SHP77 treated with DMSO at 0.1 percent for 48 hours (cell line): ENCODE measurements at places on chromosomes 7 and 10.

DNA sequence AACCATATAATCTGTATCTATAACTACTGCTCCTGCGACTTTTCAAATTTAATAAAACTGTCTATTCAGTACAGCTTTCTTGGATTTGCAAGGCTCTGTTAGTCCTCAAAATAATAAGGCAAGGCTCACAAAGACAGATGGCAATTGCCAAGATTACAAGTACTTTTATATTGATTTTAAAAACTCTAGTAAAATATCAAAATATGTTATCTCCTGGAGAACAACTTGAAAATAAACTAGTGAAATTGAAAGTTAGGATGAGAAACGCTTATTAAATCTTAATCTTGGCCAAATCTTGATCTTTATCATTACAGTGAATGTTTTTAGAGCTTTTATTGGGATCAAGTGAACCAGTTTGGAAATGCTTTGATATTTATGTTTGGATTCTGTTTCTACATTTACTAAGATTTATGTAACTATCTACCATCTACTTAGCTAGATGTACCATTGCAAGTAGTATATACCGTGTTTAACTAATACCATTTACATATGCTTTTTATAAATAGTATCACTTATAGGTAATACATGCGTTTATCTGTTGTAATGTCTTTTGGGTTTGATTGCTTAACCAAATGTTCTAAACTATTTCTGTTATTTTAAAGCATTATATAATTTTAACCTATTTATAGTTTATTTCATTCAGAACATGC lies 70.0 kb downstream of the CABCOCO1 start:
- no peak for DNase-seq

DNA sequence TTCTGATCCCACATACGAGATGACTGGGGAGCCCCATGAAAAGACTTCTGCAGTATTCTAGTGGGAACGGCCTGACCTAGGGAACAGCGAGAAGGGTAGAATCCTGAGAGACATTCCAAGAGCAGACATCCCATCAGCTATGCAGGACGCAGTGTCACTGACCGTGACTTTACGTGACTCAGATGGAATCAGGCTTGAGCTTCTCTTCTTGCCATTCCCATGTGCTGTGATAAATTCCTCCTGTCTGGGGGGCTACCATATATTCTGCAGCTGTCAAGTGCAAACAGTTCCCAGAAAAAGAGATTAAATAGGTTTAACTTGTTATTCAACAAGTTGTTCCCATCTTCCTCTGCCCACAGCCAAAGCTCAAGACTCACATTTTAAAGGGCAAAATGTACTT lies 73.1 kb upstream of the PDE1C start:
- DNase-seq: no peak

- DNase-seq: no peak
Observed at GRCh38 chr10:49119746-49120145, 4.4 kb upstream of the VSTM4 start.

DNA sequence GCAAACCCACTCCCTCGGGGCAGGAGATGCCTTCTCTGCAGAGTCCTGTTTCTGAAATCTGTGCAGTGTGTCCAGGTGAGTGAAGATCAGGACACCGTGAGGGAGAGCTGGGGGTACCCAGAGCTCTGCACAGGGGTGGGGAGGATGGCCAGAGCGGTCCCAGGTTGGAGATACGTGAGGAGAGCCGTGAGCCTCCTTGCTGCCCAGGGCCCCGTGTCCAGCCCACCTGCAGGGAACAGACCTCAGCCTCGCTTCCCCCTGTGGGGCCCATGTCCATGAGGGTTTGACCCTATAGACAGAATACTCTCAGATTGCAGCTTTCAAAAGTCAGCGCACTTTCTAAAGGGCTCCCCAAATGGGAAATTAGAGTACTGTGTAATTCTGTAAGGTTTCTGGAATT lies 66.5 kb upstream of the EN2 start:
- no peak for DNase-seq

- no peak for DNase-seq
Observed at GRCh38 chr7:88201305-88201704, 18.5 kb downstream of the SRI start.

- DNase-seq: no peak
Observed at GRCh38 chr7:114630201-114630990, 215.8 kb downstream of the FOXP2 start.

GRCh38 chr10:14062528-14063260 lies 268.0 kb downstream of the FRMD4A start:
- DNase-seq: no peak

GRCh38 chr10:16960551-16960950 lies 143.3 kb upstream of the RSU1 start:
- no peak for DNase-seq

DNA sequence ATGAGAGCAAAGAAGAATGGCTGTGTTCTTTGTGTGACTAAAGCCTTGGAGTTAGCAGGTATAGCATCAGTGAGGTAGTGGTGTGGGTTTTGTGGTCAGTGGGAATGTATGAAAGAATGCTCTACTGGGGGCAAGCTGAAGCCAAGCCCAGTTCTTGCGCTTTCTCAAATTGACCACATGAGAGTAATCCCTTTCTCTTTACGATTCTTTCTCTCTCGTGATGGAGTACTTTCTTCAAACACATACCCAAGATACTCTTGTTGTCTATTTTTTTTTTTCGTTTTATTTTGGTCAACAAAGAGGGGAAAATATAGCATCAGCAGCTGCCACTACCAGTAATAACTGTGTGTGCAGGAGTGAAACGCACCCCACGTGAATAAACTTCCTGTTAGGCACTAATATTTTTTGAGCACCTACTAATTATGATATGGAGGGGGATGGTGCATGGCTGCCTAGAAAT lies 8.4 kb upstream of the PANK1 start:
- DNase-seq: no peak

- DNase-seq: peak; percentile 18
Observed at GRCh38 chr10:99612167-99612831, 7.9 kb downstream of the SLC25A28 start.

- no peak for DNase-seq
Observed at GRCh38 chr10:125091891-125092290, 68.5 kb downstream of the CTBP2 start.

DNA sequence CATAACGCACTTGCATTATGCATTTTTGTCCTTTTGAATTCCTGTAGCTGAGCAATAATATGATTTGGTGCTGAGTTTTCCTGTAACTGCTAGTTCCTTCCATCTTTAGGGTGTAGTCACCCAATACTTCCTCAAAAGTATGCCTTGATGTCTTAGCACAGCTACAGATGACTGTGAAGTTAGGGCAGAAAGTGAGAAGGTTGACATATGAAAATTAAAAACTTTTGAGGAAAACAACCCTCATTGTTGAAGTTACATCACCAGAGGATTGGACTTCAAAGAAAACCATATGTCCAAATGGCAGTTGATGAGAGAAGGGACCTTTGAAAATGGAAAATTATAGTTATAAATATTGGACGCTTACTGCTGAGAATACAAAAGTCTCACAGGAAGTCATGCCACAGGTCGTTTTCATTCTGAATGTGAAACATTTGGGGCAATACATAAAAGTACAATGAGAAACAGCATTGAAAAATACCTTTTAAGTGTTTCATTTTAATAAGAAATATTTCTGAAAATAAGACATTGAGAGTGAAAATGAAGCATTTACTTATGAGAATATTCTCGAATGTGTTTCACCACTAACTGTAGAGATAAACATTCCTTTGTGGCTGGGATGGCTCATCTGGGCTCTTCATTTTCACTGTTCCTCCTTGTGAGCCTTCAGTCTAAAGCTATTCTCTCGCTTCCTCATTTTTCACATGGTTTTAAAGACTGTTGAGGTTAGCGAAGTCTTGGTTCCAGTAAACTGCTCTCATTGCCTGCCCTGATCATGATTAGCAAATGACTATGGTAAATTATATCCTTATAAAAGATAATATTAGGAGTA lies 61.4 kb upstream of the NME8 start:
- DNase-seq: no peak

GRCh38 chr7:99097730-99098129 lies 46.2 kb downstream of the SMURF1 start:
- no peak for DNase-seq

DNA sequence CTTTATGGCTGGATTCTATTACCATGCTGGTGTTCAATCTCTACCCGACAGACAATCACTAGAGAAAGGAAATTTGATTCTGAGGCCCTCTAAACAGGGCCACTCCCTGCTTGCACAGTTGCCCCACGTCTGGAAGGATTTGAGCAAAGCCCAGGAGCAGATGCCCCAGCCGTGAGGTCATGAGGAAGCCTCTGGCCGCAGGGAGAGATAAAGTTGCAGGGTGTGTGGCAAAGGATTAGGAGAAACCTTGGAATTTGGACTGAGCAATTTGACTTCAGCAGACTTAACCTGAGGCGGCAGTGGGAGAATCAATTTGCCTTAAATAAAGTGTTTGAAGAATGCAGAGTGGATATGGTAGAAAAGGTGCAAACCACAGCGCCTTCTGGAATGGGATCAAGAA lies 40.2 kb upstream of the KLF6 start:
- no peak for DNase-seq

- DNase-seq: no peak
Observed at GRCh38 chr7:139623518-139623917, 100.0 kb downstream of the CLEC2L start.

GRCh38 chr7:64874562-64875250 lies 28.4 kb upstream of the ZNF273 start:
- DNase-seq: no peak

GRCh38 chr10:93807371-93807770 lies 49.6 kb downstream of the LGI1 start:
- DNase-seq: no peak

DNA sequence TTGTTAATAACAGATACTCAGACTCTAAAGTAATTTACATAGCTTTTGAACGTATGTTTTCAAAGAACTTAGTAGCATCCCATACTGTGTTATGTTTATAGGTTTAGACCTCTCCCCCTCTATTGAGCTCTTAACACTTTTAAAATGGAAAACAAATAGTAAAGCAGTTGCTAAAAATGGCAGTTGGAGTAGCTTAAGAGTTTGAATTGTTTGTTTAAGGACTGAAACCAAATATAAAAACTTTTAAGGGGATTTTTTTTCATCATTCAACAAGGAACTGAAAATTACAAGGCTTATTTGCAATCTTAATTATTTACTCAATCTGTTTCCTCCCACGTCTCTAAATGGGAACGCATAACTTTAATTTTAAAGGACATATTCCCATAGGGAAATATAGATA lies 1.6 kb upstream of the SPAG6 start:
- no peak for DNase-seq

- no peak for DNase-seq
Observed at GRCh38 chr10:58704671-58705141, 192.0 kb downstream of the BICC1 start.

DNA sequence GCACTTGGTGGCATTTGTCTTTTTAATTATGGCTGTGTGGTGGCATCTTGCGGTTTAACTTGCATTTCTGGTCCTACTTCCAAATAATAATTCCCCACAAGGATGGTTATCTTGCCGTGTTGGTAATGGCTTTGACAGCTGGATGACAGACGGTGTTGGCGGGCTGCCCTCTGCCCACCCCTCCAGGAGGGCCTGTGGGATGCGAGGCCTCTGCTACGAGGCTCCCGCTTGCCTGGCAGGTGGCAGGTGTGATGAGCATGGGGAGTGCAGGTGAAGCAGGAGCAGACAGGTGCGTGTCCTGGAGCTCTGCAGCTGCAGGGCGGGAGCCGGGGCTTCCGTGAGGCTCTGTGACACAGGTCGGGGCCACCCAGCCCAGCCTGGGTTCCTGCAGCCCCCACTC lies 11.8 kb downstream of the INPP5A start:
- no peak for DNase-seq

DNA sequence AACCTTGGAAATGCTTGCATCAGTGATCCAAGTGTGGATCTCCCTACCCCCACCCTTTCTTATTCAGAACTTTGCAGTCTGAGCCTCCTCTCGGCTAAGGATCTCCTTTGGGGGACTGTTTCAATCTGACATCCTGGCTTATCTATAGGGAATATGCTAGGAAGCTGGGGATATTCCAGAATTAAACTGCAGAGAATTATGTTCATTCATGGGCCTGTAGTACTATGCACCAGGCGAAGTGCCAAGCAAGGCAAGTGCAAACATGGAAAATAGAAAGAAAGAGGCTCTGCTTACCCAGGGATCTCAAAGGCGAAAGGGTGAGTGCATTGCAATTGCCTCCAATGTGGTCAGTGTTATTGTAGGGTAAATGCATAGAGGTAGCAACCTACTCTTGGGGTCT lies 96.5 kb downstream of the CACNB2 start:
- no peak for DNase-seq

DNA sequence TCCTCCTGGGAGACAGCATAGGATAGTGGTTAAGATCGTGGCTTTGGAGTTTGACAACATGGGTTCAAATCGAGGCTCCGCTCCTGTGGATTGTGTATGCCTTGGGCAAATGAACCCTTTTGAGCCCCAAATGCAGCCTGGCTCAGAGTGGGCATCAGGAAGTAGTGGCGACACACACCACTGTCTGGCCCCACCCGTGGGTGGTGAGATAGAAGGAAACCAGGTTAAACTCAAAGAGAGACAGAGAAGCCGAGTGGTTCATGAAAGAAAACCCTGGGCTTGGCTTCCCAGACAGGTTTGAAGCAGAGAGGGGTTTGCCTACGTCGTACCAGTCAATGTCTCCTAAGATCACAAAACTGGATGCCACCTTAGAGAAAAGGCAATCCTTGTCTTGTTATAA lies 57.7 kb downstream of the PRTFDC1 start:
- no peak for DNase-seq

GRCh38 chr10:86327954-86328725 lies 38.5 kb downstream of the GRID1 start:
- DNase-seq: no peak

DNA sequence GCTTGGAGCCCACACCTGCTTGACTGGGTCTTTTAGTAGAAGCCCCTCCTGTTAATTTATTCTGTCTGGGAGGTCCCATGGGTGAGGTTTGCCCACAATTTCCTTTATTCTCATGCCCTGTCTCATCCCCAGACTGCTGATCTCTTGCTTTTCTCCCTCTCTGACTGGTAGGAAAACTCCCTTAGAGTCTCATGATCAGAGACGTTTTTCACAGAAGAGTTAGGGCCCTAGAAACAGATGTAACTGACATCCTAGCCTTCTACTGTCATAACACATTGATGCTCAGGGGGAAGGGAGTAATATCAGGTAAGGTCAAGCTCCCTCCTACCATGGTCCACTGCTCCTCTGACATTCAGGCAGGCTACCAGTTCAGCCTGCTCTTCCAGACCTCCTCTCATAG lies 43.7 kb upstream of the WASL start:
- no peak for DNase-seq

GRCh38 chr7:64638822-64639221 lies 27.1 kb upstream of the ZNF107 start:
- no peak for DNase-seq
